CD14-positive monocyte (primary cell): ENCODE measurements at places on chromosomes 3 and 15. TPM values are rescaled to one million over a fixed set of nuclear protein-coding genes. Genes with fewer than 3 reads are reported as not detected.
A peak's percentile ranks its signal among the peaks of the same experiment; 100 is the strongest.

DNA sequence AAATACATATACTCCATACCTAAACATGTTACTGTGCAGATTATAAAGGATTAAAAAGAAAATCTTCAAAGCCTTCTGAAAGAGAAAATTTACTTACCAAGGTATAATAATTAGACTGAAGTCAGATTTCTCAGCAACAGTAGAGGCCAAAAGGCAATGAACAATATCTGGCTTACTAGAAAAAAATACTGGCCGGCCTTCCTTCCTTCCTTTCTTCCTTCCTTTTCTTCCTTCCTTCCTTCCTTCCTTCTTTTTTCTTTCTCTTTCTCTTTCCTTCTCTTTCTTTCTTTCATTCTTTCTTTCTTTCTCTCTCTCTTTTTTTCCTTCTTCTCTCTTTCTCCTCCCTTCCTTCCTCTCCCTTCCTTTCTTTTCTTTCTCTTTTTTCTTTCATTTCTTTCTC, 209.6 kb downstream of the KCNH8 start:
- no peak for DNase-seq
- no peaks in the 10 kb centered on the region for H3K36me3 ChIP-seq
- H3K4me3 ChIP-seq: no peak overlapping the region
- no peaks in the 10 kb centered on the region for H3K4me1 ChIP-seq

DNA sequence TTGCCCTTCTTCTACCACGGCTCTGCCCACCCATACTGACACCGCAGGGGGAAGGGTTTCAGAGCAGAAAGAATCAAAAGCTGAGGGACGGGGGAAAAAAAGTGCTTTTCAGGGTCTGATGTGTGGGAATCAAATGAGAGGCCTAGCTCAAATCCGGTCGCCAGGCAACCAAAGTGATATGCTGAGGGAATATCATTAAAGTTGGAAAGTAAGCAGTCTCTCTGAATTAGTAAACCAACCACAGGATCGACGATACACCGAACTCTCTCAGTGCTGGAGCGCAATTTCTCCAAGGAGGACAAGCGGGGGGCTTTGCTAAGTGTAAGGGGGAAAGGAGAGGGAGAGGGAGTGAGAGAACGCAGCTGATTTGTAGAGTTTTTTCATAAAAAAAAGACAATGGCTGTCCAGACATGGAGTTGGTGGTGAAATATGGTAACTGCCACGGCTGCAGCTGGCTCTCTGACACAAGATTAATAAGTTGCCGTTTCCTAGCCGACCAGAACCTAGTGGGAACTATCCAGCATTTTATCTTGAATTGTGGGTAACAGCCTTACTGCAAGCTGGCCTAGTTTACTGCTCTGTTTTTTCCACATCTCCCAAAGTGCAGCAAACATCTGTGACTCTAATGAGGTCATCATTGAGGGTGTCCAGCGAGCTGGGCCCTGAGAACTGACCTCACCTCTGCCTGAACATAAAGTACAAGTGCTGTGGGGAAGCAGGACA, 530.2 kb downstream of the SOX2 start:
- H3K4me1 ChIP-seq: no peaks in the 10 kb centered on the region
- H3K36me3 ChIP-seq: no peaks in the 10 kb centered on the region
- H3K27me3 ChIP-seq: no peaks in the 10 kb centered on the region
- no peak overlapping the region for H3K27ac ChIP-seq
- DNase-seq: no peak

Gene MCF2L2
- not detected for polyA plus RNA-seq

Gene ARHGAP31
- polyA plus RNA-seq: 9.8 TPM

Gene NR1I2
- not detected for polyA plus RNA-seq

GRCh38 chr3:13009946-13010315, 63.3 kb downstream of the IQSEC1 start:
- peak overlapping the region; percentile 100 for H3K27ac ChIP-seq
- peaks cover 42% of the 10 kb centered on the region for H3K36me3 ChIP-seq
- H3K27me3 ChIP-seq: no peaks in the 10 kb centered on the region
- no peak overlapping the region for H3K4me3 ChIP-seq

GRCh38 chr3:6785726-6786125, 75.2 kb upstream of the GRM7 start:
- H3K4me1 ChIP-seq: no peaks in the 10 kb centered on the region
- H3K27me3 ChIP-seq: no peaks in the 10 kb centered on the region
- H3K36me3 ChIP-seq: no peaks in the 10 kb centered on the region
- DNase-seq: no peak
- no peak overlapping the region for H3K4me3 ChIP-seq

Gene CLRN1
- not detected in 2 replicates for polyA plus RNA-seq

Gene TM4SF1
- not detected in 2 replicates for polyA plus RNA-seq

DNA sequence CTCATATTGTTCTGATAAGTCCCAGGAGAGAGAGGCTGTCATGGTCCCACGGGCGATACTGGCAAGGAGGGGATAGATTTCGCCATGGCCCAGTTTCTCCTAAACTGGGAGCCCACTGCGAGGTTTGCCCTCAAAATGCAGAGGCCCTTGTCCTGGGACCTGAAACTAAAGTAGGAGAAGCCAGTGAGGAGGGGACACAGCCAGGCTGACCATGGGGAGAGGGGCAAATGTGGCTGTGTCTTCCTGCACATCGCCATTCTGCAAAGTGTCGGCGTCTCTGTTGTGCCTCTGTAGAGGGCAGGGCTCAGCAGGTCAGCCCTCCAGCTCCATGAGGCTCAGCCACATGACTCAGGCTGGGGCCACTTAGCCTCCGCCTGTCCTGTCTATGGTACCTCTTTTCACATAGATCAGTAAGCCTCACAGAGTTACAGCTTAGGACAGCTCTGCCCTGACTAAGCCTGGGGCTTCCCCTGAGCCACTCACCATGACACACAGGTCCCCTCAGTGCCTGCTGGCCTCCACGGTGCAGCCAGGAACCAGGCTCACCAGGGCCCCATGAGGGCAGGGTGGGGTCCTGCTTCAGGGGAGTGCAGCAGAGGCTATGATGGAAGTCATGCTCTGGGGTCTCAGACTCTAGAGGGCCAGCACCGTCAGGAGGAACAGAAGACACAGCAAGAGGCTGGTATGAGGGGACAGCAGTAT, 28.6 kb upstream of the PLXNA1 start:
- no peaks in the 10 kb centered on the region for H3K36me3 ChIP-seq
- peak; percentile 35 for DNase-seq
- no peaks in the 10 kb centered on the region for H3K4me1 ChIP-seq
- no peak overlapping the region for H3K27ac ChIP-seq
- no peaks in the 10 kb centered on the region for H3K27me3 ChIP-seq
- no peak overlapping the region for H3K4me3 ChIP-seq

DNA sequence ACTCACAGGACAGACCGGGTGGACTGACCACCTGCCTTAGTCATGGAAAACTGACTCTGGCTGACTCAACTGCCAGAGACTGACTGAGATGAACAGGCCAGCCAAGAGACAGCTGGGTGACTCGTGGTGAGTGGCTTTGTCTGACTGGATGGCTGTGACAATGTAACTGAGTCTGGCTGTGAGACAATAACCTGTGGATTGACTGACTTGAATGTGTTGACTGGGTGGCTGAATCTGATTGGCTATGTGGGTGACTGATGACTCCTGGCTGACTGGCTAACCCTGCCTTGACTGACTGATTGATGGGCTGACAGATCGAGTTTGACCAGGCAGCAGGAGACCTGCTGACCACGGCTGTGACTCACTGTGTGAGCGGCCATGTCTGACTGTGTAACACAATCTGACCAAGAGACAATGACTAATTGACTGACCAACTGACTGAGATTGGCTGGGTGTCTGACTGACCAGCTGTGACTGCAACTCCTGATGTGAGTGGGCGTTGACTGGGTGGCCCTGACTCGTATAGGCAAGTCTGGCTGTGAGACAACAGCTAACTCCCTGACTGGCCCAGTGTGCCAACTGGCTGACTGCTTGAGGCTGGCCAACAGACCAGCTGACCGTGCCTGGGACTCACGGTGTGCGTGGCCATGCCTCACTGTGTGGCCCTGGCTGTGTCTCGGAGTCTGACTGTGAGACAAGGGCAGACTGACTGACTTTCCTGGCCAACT, 509.1 kb downstream of the SHQ1 start:
- DNase-seq: peak; percentile 97
- no peaks in the 10 kb centered on the region for H3K27me3 ChIP-seq
- no peaks in the 10 kb centered on the region for H3K36me3 ChIP-seq
- H3K4me3 ChIP-seq: no peak overlapping the region

- no peak overlapping the region for H3K4me3 ChIP-seq
- H3K27ac ChIP-seq: no peak overlapping the region
- no peaks in the 10 kb centered on the region for H3K36me3 ChIP-seq
- no peaks in the 10 kb centered on the region for H3K4me1 ChIP-seq
- H3K27me3 ChIP-seq: no peaks in the 10 kb centered on the region
Measured at GRCh38 chr3:154034797-154035330, 86.3 kb upstream of the ARHGEF26 start.

- no peak overlapping the region for H3K4me3 ChIP-seq
- H3K27ac ChIP-seq: no peak overlapping the region
- DNase-seq: no peak
- no peaks in the 10 kb centered on the region for H3K4me1 ChIP-seq
Measured at GRCh38 chr3:65170390-65171042, 482.7 kb upstream of the ADAMTS9 start.

DNA sequence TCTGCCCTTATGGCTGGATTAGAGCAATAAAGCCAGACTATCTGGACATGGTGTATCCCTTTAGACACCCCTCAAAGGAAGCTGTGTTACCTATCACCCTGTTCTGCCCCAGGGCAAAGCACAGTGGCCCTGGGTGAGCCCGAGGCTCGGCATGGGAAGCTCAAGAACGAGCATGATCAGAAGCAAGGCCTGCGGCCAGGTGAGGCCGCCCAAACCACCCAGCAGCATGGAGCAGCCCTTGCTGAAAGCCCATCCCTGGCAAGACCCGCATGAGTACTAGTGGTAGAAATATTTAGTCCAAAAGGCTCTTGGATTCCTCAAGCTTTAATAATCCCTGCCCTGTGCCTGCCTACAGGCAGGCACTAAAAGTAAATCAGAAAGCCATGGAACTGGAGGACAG, 261.1 kb downstream of the MEX3B start:
- no peaks in the 10 kb centered on the region for H3K4me1 ChIP-seq
- no peaks in the 10 kb centered on the region for H3K27me3 ChIP-seq
- H3K27ac ChIP-seq: no peak overlapping the region
- no peak for DNase-seq
